Activated T-cell treated with anti-CD3 and anti-CD28 coated beads, Interleukin-2, amount 50 U/mL, for 24 hours (primary cell): ENCODE measurements at places on chromosomes 7 and 10.

DNA sequence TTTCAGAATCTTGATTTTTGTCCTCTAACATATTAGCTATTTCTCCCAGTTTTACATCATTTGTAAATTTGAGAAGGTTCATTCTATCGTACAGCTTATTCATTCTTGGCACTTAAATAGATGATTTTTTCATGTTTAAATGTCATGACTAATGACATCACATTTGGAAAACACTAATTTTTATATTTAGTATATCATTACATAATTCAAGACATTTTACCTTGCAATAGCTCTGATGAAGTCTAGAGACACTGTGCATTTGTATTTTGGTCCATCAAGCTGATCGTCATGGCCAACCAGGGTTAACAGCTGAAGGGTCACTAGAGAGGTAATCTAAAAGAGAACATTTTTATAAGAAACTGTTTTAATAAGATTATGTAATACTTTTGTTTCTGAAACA is 71.3 kb downstream of the ORC5 start:
- no peak for DNase-seq

GRCh38 chr10:28948046-28948445 is 270.7 kb downstream of the BAMBI start:
- no peak for DNase-seq

- DNase-seq: no peak
Measured at GRCh38 chr10:101850749-101851148, 7.1 kb upstream of the KCNIP2 start.

- no peak for DNase-seq
Measured at GRCh38 chr10:133082685-133083421, 4.9 kb upstream of the ADGRA1 start.

DNA sequence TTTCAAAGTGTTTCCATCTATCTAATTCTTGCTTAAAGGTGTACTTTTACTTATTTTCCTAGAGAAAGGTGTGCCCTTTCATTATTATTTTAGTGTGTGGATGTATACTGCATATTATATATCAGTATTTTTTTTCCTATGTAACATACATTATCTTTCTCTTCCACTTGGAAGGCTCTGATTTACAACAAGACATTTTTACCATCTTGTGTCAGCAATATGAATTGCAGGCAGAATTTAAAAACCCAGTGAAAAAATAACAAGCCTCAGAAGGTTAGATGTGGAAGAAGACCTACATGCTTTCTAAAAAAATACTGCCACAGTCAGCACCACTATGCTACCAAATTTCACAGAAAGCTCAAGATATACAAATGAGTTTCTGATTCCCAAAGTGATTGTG is 327.7 kb upstream of the STEAP1 start:
- DNase-seq: no peak

DNA sequence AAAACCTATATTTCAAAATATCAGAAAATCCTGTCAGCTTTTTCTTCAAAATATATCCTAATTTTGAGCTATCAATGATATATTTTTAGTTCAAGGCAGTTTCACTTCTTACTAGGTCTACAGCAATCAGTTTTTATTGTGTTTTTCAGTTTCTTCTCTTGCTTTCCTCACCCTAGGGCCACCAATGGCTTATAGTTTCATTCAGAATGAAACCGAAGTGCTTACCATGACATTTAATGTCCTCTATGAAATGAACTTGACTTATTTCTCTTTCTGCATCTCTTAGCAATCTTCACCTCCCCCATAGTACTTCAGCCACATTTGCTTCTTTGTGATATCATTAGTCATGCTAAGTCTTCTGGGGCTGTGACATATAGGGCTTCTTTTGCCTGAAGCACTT is 100.3 kb downstream of the ARL5B start:
- DNase-seq: no peak

DNA sequence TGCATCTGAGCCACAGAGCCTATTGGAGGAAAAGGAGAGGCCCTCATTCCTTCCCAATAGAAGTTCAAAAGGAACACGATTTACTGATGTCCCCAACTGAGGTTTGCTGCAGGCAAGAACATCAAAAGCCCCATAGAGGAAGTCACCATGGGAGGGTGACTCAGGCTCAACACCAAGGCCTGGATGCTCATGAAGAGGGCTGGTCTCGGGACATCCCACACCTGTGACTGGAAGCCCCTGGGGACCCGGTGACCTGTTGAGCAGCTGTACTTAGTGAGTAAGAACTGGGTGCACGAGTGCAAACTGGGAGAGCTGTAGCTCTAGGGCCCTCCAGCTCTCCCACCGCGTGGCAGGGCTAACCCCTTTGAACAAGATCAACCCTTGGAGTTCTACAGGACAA is 38.0 kb downstream of the CYTH3 start:
- no peak for DNase-seq

DNA sequence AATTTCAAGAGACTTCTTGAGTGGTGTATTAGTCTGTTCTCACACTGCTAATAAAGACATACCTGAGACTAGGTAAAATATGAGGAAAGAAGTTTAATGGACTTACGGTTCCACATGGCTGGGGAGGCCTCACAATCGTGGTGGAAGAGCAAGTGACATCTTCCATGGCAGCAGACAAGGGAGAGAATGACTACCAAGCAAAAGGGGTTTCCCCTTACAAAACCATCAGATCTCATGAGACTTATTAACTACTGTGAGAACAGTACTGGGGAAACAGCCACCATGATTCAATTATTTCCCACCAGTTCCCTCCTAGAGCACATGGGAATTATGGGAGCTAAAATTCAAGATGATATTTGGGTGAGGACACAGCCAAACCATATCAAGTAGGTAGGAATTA is 150.5 kb downstream of the PCDH15 start:
- DNase-seq: no peak

GRCh38 chr10:92421550-92421949 is 130.6 kb downstream of the MARCHF5 start:
- no peak for DNase-seq

DNA sequence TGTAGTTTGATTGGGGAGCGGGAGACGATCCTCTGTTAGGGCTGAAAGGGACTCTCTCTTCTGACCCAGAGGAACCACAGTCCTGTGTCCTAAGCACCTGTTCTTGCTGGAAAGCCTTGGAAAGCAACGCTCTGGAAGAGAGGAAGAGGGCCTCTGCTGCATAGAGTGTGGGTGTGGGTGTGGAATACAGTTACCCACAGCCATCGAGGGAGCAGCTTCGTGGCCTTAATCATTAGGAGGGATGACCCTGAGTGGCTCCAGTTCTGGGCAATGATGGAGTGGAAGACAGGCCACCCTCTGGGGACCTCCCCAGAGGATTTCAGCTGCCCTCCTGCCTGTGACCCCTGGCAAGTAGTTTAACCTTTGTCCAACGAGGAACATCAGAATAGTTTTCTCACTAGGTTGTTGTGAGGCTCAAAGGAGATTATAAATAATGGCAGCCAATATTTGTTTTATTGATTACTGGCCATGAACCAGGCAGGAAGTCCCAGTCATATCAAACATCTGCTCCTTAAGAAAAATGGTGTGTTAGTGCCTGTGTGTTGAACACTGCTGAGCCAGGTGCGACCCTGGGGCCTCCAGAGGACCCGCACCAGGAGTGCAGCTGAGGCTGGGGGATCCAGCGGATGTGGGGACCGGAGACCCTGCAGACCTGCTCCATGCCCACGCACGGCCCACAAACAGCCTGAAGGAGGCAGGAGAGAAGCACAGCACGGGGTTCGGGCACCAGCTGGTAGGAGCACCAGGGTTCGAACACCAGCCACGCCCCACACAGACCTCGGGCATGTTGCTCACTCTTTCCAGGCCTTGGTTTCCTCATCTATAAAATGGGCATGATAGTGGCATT is 35.6 kb downstream of the FAM241B start:
- no peak for DNase-seq

DNA sequence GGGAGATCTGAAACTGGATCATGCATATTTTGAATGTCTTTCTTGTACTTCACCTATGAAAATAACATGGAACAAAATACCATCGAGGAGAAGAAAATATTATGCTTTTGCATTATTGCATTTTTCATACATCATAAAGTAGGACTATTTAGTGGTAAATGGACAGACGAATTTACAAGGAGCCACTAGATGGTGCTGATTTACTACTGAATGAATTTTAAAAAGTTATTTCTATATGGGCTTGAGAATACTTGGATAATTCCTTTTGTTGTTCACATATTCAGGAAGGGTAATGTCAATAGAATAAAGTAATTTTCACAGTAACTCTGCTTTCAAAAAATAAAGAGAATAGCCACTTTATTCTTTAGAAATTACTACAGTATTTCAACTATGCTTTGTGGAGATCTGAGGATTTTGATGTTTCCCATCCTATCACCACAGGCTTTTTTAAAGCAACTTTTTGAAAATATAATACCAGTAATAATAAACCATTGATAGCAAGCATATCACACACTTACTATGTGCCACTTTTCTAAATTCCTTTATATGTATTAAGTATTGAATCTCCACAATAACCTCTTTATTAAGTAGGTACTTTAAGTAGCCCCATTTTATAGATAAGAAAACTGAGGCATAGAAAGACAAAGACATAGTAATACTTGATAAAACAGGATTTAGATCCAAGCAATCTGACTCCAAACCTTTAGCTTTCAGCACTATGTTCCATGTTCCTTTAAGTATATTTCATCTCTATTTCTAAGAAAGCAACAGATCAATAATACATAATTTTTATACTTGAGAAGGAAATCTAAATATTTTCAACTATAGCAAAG is 38.6 kb downstream of the NEBL start:
- DNase-seq: no peak

- DNase-seq: peak; percentile 62
Measured at GRCh38 chr10:13100349-13101294, 659 bp downstream of the OPTN start.

- no peak for DNase-seq
Measured at GRCh38 chr7:75977743-75978142, 16.7 kb downstream of the TMEM120A start.

GRCh38 chr10:59872892-59873463 is 33.4 kb downstream of the CCDC6 start:
- DNase-seq: no peak

GRCh38 chr7:126211875-126212274 is 1040.9 kb downstream of the GRM8 start:
- DNase-seq: no peak

DNA sequence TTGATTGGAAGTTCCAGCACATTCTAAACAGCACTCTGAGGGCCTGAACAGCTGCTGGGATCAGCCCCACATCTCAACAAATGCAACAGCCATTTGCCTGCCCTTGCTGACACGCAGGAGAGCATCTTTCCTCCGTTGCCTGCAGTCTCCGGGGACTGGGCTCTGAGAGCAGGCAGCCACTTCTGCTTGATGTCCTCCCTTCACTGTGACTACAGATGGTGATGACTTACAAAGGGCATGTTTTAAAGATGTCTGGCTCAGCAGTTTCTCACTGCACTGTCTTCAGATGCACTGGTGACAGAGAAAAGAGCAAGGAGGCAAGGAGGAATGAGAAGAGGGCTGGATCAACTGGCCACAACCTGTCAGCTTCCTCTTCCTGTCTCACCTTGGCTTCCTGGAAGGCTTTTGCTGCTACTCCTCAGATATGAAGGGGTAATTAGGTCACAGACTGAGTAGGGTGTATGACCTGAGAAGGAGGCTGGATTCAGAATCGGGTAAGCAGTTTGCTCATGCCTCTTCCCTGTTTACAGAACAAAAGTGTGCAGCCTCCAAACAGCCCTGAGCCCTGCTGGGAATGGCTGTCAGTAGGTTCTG is 143.5 kb upstream of the GHITM start:
- no peak for DNase-seq

DNA sequence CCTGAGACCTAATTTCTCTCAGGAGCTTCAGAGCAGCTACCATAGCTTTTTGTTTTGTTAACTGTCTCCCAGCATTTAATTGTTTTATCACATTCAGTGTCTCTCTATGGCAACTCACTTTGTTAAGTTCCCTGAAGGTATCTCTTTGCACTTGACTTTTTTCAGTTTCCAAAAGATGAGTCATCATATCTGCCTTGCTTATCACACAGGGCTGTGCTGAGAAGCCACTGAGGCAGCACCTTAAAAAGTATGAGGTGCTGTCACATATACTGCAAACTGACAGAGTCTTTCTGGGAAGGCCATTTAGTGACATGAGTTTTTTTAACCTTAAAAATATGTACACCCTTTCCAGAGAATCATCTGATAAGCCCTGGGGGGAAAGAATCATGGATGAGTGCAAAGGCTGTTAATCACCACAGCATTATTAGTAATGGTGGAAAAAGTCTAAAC is 56.8 kb downstream of the PPP1R3C start:
- no peak for DNase-seq

DNA sequence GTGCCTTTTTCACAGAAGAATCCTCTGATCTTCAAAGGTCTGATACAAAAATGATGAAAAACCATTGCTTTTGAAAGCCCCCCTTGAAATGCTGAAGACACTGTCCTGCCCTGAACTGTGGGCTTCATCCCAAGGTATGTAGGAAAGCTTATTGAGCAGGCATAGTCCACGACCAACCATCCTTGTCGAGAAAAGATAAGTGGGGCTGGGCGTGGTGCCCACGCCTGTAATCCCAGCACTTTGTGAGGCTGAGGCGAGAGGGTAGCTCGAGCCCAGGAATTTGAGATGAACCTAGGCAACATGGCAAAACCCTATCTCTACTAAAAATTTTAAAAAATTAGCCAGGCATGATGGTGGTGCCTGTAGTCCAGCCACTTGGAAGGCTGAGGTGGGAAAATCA is 25.6 kb downstream of the TACR2 start:
- no peak for DNase-seq

DNA sequence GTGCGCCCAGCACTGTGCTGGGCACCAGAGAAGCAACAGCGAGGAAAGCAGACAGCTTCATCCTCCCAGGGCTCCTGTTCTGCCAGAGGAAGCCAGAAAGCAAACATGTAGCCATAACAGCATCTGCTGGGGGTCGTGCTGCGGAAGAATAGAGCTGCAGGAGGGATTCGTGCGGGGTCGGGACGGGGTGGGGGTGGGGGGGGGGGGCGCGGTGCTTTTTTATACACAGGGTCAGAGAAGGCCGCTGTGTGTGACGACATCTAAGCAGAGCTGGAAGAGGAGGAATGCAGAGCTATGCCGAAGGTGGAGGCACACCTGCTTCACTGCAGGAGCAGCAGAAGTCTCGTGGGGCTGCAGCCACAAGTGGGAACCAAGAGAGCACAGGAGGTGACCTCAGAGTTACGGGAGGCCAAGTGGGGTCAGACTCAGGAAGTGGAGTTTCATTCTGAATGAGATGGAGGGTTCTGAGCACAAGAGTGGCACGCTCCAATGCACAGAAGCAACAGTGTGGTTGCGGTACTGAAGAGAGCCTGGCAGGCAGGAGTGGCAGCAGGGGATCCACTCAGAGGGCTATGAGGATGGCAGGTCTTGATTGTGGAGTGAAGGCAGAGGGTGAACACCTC is 11.1 kb downstream of the PKD1L1 start:
- no peak for DNase-seq
